ENCODE measurements at places on chromosomes 3 and 15.
A peak's percentile ranks its signal among the peaks of the same experiment; 100 is the strongest.

DNA sequence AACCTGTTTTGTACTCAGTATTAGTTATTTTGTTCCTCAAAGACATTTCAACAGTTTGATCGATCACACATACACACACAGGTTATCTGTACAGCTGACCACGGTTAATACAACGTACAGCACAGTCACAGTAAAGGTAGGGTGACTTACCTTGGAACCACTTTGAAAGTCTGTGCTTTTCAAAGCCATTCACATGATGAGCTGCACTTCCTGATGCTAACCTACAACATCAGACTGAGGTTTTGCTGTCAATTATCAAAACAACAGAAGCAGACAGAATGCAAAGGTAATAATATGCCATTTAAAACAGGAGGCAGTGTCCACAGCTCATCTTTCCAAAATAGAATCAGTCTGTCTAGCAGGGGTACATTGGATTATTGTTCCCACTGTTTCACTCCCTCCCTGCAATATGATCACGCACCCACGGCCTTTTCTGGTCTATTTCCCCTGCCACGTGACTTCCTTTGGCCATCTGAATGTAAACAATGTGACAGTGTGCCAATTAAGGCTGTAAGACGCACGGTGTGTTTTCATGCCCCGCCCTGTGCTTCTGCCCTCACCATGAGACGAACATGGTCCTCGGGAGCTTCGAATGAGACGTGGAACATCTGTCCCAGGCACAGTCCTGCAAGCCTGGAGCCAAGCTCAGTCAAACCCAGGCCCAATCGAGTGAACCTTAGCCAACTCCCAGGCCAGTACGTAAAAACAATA is 102.4 kb downstream of the FMN1 start:
- no peak for DNase-seq

DNA sequence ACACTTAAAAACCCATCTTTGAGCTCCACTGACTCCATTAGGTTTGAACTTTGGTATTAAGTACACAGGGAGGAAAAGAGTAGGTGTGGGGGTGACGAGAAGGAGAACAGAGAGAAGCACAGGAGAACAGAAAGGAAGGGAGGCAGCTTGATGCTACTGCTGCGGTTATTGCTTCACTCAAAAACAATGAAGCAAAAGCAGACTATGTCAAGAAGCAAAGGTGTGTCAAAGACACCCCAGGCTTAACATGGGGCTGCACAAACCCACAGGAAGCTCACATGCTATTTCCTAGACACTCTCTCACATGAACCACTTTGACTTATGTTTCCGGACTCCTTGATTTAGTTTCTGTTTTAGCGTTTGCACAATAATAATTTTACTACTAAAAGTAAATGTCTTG is 961.0 kb upstream of the CFAP20DC start:
- DNase-seq: no peak

DNA sequence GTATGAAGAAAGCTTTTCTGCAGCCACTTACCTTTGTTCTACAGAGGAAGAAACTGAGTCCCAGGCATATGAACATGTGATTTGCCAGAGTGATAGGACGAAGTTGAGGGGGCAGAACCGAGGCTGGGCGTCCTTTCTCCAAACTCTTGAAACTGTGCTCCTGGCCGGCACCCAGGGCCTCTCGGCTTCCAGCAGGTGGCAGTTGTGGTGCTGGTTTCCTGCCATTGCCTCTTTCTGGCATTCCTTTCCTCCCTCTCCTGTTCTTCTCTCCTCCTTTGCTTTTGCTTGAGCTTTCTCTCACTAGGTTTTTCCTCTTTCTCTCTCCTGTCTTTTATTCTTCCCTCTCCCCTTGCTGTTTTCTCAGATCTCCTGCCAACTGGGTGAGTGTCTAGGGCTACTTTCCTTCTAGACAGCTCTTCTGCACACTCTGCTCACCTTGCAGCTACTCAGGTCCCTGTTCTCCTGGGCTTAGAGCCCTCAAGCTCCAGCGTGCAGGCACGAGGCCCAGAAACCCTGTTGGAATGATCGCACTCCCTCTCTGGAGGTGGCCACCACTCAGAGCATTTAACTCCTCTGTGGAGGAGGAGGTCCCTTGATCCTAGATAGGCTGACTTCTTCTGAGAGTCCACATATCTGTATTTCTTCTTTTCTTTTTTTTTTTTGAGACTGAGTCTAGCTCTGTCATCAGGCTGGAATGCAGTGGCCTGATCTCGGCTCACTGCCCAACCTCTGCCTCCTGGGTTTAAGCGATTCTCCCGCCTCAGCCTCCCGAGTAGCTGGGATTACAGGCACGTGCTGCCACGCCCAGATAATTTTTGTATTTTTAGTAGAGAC is 26.2 kb downstream of the TRAK1 start:
- peak; percentile 35 for DNase-seq

- no peak for DNase-seq
Observed at GRCh38 chr3:177817751-177818150, 620.5 kb upstream of the TBL1XR1 start.

GRCh38 chr3:197906850-197907187 is 43.2 kb upstream of the RPL35A start:
- DNase-seq: no peak

DNA sequence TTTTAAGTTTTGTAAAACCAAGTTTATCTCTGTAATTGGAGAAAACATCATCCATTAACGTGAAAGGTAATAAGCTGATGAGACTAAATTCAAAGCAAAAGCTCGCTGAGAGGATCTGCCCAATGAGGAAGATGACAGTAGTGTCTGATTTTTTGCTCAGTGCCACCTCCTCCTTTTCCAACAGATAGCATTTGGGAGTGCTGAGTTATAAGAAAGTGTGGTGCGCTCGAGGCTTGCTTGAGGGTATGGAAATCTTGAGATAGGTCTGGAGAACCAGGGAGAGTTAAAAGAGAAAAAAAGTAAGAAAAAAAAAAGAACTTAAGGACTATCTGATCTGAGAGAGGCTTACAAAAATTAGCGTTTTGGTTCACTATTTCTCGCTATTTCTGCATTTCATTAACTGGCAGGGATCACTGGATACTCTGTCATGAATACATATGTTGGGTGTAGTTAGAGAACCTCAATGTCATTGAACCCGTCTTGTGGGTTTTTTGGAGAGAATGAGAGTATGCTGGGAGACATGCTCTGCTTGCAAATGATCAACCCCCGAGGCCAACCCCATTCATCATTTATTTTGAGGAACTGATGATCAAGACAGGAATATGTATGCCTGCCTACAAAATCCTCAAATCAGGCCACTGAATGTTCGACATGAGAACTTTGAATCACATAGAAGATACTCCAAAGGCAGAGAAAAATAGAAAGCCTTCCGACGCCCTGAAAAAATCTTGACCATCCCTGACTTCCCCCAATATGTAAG is 973 bp upstream of the USP13 start:
- DNase-seq: no peak

DNA sequence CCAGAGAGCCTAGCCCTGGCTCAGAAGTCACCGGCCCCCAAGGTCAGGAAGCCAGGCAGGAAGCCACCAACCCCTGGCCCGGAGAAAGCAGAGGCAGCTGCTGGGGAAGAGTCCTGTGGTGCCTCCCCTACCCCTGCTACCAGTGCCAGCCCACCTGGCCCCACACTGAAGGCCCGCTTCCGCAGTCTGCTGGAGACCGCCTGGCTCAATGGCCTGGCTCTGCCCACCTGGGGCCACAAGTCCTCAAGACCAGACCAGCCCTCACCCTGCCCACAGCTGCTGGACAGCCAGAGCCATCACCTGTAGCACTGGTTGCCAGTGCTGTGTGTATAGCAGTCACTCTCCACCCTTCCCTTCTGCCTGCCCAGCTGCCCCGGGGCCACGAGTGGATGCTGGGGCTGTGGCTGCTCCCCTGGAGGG is 9.1 kb downstream of the C15orf39 start:
- no peak for DNase-seq

- DNase-seq: no peak
Observed at GRCh38 chr3:128188956-128189355, 35.7 kb downstream of the EEFSEC start.

GRCh38 chr15:89333011-89333860 is 1.4 kb downstream of the POLG start:
- DNase-seq: no peak

- no peak for DNase-seq
Observed at GRCh38 chr15:85495096-85495495, 114.7 kb downstream of the AKAP13 start.

GRCh38 chr3:64196236-64196929 is 28.9 kb downstream of the PRICKLE2 start:
- no peak for DNase-seq

DNA sequence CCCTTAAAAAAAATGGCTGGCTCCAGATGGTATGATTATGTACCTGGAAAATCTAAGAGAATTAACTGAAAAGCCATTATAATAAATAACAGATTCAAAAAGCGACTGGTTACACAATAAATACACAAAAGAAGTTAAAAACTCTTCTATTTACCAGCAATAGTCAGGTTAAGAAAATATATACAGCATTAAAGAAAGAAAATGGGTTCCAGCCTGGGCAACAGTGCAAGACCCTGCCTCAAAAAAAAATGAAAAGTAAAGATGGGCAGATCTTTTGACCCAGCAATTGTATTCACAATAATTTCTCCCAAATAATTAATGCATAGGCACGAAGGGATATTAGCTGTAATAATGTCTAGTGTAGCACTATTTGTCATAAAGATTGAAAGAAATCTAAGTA is 8.7 kb downstream of the TBC1D5 start:
- no peak for DNase-seq

GRCh38 chr15:41900526-41901380 is 6.9 kb upstream of the SPTBN5 start:
- DNase-seq: no peak

- DNase-seq: peak; percentile 58
Observed at GRCh38 chr3:196073255-196073753, 8.6 kb downstream of the TFRC start.

GRCh38 chr3:195042743-195043606 is 228.0 kb downstream of the XXYLT1 start:
- no peak for DNase-seq

GRCh38 chr3:148631124-148631903 is 66.4 kb upstream of the AGTR1 start:
- no peak for DNase-seq

- no peak for DNase-seq
Observed at GRCh38 chr3:179701176-179701827, 48.5 kb downstream of the USP13 start.

DNA sequence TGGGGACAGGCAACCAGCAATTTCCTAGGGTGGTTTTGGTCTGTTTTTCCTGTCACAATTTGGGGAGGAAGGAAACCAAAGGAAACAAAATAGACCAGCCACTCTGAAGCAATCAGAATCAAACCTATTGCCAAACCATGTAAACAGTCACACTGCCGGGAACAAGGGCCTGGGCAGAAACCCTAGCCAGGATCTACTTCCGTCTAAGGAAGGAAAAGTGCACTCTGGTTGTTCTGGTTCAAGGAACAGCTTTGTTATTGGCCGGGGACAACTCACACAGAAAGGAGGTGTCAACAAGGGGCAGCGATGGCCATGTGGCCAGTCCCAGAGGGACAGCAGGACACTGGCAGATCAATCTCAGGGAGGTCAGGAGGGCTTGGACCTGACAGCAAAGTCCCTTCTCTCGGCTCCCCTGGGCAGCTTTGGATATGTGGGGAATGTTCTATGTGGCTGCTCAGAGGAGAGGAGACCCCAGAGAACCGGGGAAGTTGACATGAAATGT is 17.5 kb upstream of the RAD18 start:
- no peak for DNase-seq

DNA sequence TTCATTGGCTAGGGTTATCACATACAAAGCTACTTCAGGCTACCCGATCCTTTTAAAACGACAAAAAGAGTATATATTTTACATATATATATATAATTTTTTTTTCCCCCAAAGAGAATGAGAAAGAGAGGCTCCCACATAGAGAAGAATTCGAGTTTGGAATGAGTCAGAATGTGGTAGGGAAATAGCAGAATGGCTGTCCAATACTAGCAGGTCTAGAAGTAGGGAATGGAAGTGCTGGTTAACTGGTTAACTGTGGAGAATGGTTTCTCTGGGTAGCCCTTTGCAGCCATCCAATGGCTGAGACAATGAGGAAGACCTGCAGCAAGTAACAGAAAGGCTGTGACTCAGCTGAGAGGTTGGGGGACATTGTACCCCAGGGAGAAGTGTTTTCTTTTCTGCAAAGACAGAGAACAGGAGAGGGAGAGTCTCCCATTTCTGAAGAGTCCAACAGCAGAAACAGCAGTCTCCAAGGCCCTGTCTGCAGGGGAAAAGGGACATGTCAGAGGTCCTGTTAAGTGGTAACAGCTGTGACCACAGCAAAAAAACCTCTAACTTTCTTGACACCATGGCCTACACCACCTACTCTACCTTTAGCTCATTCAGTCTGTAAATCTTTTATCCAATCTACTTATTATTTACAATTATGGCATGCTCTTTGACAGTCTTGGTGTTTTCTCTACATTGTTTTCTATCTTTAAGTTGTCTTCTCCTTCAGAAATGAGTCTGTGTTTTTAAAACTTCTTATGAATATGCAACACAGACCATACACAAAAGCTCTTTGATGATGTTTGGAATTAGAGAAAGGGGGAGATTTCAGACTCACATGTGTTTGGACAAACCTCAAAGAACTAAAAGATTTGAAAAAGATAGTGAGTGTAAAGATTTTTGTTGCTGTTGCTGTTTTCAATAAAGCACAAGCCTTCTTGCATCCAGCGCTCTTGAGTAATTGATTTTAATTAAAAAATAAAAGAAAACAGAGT is 116.1 kb upstream of the SLC7A14 start:
- no peak for DNase-seq

GRCh38 chr15:70088887-70089691 is 8.6 kb downstream of the TLE3 start:
- no peak for DNase-seq

DNA sequence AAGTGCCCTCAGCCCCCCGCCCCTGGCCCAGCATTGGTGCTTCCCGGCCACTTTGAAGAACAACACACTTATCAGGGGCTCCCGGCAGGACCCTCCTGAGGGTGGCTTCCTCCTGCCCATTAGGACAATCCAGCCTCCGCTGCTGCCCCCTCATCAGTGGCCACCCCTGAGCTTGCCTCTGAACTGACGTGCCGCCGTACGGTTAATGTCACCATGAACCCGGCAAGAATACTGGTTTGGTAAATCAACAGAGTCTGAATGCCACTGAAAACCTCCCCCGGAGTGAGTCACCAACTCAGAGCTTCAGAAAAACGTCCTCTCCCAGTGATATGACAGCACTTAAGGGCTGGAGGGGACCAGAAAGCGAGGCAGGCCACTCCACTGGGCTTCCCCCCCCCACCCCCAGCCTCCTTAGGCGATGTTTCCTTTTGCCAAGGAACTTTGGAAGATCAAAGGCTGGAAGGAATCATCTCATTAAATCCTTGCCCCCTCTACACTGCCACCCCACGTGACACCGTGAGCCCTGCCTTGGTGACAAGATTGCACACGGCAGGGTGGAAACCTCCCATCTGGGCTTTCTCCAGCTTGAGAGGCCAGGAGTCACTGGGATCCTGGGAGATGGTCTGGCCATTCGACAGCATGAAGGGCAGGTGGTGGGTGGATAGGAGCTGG is 142.1 kb downstream of the NUP210 start:
- DNase-seq: no peak

- no peak for DNase-seq
Observed at GRCh38 chr3:24225385-24225950, 269.2 kb downstream of the THRB start.

DNA sequence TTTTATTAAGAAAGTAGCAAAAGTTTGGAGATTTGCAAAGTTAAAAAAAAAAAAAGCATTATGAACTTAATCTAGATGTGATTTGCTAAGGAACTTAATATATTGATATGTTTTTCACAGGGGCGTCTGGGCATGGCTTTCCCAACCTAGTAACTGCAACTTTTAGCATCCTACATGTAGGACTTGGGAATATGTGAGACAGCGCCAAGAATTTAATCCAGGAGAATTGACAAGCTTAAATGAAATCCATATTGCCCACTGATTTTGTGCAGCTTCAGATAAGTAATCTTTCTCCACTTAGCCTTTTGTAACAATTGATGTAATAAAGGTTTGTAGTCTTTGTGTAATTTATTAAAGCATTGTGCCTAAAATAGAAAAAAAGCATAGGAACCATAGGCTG is 982 bp upstream of the GABPB1 start:
- no peak for DNase-seq

Data from iPS DF 6.9 (cell line).